K562 (cell line): ENCODE measurements at places on chromosomes 7 and 10. TPM values are rescaled to one million over a fixed set of nuclear protein-coding genes. Genes with fewer than 3 reads are reported as not detected.

The CPA2 gene
- total RNA-seq = 0.84 and 1.2 TPM in 2 replicates

The TMEM225B gene
- total RNA-seq = 0.60 and 1.3 TPM in 2 replicates

The SRI gene
- 119 and 122 TPM in 2 replicates for total RNA-seq

The KLF6 gene
- 23.9 and 25.2 TPM in 2 replicates for total RNA-seq

The FOXI2 gene
- not detected in 2 replicates for total RNA-seq

The NAT16 gene
- total RNA-seq = not detected in 2 replicates

The CSTF2T gene
- 26.4 and 30.3 TPM in 2 replicates for total RNA-seq
